ENCODE measurements at places on chromosomes 7 and 10. TPM values are rescaled to one million over a fixed set of nuclear protein-coding genes. Genes with fewer than 3 reads are reported as not detected.

The UBTD1 gene
- total RNA-seq, result 4.2 TPM

The SPDYE2 gene
- not detected for total RNA-seq

The WDFY4 gene
- total RNA-seq, result not detected

The GNA12 gene
- 35.5 TPM for total RNA-seq

The CNTNAP2 gene
- total RNA-seq, result 47.8 TPM

The ABCB1 gene
- total RNA-seq, result not detected

The HECTD2 gene
- 15.1 TPM for total RNA-seq

The EGFR gene
- total RNA-seq, result 0.59 TPM

The EBLN1 gene
- total RNA-seq, result not detected

The VAX1 gene
- 65.1 TPM for total RNA-seq

DNA sequence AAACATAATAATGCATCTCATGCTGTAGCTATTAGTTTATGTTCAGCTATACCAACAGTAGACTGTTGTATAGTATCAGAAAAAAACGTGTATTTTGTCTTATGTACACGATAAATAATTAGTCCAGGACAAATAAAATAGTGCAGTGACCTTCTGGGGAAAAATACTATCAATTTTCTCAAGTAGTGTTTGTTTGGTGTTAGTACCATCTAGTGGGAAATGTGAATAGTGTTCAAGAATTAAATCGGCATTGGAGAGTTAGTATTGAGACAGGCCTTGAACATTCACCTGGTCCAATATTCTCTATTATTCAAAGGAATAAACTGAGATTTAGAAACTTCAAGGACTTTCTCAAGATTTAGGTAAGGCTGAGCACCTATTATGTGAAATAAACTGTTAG lies 21.7 kb upstream of the OR2A5 start:
- peak; percentile 19 for DNase-seq

DNA sequence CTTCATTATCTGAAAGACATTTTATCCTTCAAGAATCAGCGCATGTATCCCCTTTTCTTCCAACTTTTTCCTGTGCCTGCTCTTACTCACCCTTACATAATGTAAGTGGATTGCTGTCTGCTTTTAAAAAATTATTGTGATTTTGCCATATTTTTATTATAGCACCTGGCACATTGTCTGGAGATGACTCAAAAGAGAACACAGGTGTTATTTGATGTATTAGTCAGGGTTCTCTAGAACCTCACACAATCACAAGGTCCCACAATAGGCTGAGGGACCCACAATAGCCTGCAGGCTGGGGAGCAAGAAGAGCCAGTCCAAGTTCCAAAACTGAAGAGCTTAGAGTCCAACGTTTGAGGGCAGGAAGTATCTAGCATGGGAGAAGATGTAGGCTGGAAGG lies 390.0 kb downstream of the EXOC4 start:
- no peak for DNase-seq

- DNase-seq, result no peak
These were observed 52.9 kb downstream of the PFKFB3 start for GRCh38 chr10:6255548-6256061.

DNA sequence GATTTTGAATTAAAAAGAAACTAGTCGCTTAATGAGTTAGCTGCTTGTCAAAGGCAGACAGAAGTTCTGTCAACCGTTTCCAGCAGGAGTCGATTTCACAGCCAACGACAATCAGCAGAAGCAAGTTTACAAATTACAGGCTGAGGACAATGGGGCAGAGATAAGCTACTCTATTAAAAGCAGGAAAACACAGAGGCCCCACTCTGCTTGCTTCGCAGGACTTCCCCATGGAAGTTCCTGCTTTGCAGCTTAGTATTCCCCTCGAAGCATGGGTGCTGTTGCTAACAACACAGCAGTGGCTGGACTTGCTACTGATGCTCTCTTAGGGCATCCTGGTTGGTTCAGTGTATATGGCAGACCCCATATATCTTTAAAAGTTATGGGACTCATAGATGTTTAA lies 50.8 kb upstream of the KLF6 start:
- no peak for DNase-seq

- DNase-seq, result no peak
These were observed 18.9 kb downstream of the APBB1IP start for GRCh38 chr10:26457088-26457487.

GRCh38 chr10:110544958-110545537 lies 22.4 kb upstream of the SMC3 start:
- no peak for DNase-seq

GRCh38 chr7:11297764-11298163 lies 324.1 kb downstream of the PHF14 start:
- no peak for DNase-seq

DNA sequence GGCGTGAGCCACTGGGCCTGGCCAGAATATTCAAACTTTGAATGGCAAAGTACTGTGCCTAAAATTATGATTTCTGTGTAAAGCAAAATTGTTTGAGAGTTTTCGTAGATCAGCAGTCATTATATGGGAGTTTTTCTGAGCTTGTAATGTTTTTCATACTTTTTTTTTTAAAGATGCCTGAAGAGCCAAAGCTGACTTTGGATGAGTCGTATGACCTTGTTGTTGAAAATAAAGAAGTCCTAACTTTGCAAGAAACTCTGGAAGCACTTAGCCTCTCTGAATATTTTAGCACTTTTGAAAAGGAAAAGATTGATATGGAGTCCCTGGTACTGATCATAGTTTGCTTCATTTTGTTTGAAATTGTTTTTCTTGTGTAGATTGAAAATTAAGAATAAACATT lies 26.7 kb downstream of the SEC23IP start:
- DNase-seq, result no peak

DNA sequence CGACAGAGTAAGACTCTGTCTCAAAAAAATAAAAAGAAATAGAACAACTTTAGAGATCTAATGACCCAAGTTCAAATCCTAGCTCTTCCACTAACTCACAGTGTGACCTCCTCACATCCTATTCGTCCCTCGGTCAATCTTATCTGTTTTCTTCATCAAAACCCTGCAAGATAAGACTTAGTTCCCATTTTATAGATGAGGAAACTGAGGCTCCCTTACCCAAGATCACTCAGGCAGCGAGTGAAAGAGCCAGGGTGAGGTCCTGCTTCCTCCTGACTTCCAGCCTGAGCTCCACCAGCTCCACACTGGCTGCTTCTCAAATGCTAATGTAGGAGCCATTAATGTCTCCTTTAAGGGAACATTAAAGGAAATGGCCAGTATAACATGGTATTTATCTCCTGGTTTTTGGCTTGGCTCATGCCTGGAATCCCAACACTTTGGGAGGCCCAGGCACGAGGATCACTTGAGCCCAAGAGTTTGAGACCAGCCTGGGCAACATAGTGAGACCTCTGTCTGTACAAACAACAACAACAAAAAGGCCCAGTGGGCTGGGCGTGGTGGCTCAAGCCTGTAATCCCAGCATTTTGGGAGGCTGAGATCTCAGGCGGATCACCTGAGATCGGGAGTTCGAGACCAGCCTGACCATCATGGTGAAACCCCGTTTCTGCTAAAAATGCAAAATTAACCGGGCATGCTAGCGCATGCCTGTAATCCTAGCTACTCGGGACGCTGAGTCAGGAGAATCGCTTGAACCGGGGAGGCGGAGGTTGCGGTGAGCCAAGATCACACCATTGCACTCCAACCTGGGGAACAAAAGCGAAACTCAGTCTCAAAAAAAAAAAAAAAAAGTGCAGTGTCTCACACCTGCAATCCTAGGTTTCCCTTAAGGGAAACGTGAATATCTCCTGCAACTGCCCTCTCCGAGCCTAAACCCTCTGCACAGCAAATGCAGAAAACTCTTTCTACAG lies 3.4 kb upstream of the RHBDD2 start:
- no peak for DNase-seq

- no peak for DNase-seq
These were observed 983.0 kb downstream of the SORCS1 start for GRCh38 chr10:106181501-106181900.

DNA sequence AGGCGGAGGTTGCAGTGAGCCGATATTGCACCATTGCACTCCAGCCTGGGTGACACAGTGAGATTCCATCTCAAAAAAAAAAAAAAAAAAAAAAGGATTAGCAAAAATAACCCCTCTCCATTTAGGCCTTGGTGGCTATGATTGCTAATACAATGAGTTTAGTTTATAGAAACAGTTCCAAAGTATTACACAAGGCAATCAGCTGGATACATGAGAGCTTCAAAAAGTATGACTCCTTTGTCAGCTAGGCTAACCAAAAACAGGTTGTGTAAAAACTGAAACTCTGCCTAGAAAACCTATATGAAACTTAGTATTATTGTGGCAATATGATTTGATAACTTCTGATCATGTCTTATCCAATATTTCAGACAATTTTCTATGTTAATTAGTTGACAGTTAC lies 57.2 kb downstream of the SUGCT start:
- no peak for DNase-seq

- DNase-seq, result no peak
These were observed 375.8 kb upstream of the VSTM2A start for GRCh38 chr7:54166419-54166818.

DNA sequence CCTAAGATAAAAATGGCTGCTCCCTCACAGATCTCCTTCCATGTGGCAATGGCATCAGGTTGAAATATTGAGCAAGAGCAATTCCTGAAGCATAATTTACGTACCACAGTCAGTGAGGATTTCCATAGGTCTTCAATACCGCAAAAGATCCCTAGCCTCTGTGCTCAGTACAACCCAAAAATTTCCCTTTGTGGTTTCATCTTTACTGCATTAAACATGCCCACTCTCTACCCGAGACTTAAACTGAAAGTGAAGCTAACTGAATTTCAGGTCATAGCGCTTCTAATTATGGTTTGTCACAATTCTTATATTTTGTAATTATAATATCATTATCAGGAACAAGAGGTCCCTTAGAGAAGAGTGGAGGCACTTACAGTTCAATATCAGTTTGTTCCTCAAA lies 1071.1 kb downstream of the XPNPEP1 start:
- no peak for DNase-seq

DNA sequence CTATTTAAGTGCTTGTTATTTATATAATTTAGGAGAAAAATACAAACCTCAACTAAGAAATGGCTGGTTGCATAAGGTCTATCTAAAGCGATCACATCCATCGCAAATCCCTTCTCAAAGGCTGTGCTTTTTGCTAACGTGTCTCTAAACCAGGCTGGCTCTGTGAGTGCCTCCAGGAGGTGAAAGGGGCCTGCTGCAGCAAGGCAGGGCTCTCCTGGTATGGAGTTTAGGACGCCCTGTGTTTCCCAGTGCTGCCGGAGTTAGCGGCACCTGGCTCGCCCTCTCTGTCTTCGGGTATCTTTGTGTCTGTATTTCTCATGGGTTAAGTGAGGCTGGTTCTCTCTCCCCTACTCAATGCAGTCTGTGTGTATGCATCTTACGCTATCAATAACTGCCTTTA lies 68.4 kb upstream of the ATP6V0A4 start:
- no peak for DNase-seq

DNA sequence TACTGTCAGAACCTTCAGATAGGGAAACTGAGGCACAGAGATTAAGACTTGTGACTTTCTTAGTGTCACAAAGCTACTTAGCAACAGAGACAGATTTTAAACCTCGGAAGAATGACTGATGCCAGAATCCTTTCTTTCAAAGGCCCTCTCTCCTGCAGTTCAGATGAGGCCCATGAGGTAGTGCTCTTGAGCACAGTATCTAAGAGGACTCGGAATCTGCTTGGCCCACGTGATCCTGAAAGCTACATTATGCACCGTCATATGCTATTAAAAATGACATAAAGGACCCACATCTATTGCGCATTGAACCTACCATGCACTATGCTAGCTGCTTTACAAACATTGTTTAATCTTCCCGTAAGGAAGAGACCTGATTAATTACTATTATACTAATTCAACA lies 355.9 kb downstream of the SFMBT2 start:
- peak; percentile 47 for DNase-seq

DNA sequence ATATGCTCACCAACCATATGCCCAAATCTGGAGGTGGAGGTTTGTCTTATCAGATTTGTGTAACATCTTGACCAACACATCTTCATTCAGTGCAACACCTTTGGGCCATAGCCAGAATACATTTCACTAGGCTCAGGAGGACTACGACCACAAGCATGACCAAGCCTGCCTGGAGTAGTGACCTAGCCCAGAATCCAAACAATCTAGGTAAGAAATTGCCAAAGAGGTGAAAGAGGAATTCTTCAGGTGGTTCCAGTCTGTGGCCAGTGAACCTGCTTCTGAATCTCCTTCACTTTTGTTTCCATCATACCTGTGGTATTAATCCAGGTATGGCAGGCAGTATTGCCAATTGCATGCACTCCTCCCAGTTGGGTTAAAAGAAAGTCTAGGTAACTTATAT lies 112.8 kb upstream of the RAB18 start:
- DNase-seq, result no peak

DNA sequence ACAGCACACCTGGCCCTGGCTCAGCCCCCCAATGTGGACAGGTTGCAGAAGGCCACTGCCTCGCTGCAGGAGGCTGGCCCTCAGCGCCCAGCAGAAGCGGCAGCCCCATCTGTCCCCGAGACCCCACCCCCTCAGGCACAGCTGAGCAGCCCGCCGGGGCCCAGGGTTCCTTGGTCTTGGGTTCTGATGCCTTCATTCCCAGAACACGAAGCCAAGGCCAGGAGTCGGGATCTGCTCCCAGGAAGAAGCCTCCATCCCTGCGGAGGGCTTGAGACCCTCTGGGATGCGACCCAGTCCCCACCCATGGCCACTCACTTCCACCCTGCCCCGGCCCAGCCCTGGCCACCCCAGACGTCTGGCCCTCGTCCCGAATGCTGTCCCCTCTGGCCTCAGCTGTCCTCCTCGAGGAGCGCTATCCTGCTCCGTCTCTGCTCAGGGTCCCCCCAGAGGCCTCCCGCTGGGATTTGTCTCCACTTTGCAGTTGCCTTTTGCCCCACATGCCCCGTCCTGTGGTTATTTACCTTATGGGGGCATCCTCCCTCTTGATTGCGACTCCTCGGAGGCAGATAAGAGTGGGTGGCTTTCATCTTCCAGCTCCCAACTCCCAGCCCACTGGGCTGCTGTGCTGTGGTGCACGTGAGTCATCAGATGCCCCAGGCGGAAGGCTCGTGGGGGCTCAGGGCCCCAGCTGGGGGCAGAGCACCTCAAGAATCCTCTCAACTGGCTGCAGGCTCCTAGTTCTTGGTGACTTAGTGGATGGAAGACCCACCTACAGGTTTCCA lies 97.5 kb downstream of the MKI67 start:
- no peak for DNase-seq

DNA sequence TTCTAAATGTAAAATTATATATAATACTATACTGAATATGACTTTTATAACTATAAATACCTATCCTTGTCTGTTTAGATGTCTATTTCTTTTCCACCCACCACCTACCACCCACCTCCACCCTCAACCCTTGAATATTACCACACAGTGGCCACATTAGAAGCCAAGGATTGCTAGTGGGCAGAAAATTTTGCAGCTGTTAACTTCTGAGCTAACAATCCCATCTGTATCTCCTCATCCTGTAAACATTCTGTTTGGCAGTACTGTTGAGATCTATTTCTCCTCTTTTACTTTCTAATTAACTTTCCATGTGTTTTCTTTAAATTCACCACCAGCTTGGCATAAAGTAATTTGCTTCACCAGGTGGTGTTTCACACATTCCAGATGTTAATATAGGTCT lies 281.1 kb upstream of the BMPER start:
- no peak for DNase-seq

Data from A673 (cell line).